ENCODE measurements at places on chromosomes 4 and X.

GRCh38 chrX:120477453-120477852, 8.4 kb upstream of the LAMP2 start:
- DNase-seq: no peak

- no peak for DNase-seq
Measured at GRCh38 chrX:38898261-38898660, 97.0 kb downstream of the MID1IP1 start.

- no peak for DNase-seq
Measured at GRCh38 chrX:45505214-45505613, 304.5 kb upstream of the DIPK2B start.

DNA sequence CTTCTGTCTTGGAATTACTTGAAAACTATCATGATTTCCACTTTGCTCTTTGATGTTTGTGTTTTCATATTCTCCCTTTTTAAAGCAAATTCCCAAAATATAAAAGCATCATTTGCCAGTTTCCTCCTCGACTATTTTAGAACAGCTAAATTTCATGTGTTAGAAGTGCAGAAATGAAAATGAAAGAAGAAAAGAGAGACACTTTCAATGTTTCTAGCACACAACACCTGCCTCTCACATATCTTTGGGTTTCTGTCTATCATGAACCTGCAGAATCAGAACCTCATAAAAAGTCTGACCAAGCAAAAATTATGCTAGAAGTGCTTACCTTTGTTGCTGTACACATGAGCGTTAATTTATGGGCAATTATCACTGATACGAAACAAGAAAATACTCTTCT, 1.9 kb upstream of the NEUROG2 start:
- no peak for DNase-seq
